Esophagus muscularis mucosa (tissue), 4 donors: ENCODE measurements at places on chromosomes 4 and X. TPM values are rescaled to one million over a fixed set of nuclear protein-coding genes. Genes with fewer than 3 reads are reported as not detected.

DNA sequence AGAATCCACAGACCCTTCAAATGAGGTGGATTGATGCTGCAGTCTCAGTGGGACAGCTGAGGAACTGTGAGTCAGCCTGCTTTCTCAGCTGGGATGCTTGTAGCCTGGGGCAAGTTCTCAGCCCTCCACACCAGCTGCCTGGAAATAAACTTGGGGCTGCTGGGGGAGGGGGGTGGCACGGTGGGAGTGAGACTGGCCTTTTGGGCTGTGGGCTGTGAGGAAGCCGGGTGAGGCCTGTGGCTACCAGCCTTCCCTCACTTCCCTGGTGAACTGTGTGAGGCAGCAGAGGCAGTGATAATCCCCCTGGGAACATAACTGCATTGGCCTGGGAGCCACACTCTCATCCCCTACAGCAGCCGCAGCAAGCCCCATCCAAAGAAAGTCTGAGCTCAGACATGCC lies 114.5 kb upstream of the GUCY1A1 start:
- no peak for DNase-seq
- no peaks in the 10 kb centered on the region for H3K27me3 ChIP-seq
- no peaks in the 10 kb centered on the region for H3K4me1 ChIP-seq
- H3K27ac ChIP-seq = no peak overlapping the region
- no peak overlapping the region for H3K4me3 ChIP-seq

The BCOR gene
- 32.5 TPM for total RNA-seq

The ATP5ME gene
- total RNA-seq = 224 TPM

- H3K27ac ChIP-seq = no peak overlapping the region
- no peaks in the 10 kb centered on the region for H3K27me3 ChIP-seq
- no peak for DNase-seq
- H3K4me1 ChIP-seq = no peaks in the 10 kb centered on the region
Measured at GRCh38 chr4:175530655-175531054, 281.4 kb downstream of the GPM6A start.
